Ascending aorta (tissue), 2 donors: ENCODE measurements at places on chromosomes 7 and 10. TPM values are rescaled to one million over a fixed set of nuclear protein-coding genes. Genes with fewer than 3 reads are reported as not detected.

GRCh38 chr7:105654095-105654686, 72.9 kb upstream of the EFCAB10 start:
- no peak overlapping the region for H3K27ac ChIP-seq
- DNase-seq = no peak
- H3K36me3 ChIP-seq = no peaks in the 10 kb centered on the region
- H3K4me3 ChIP-seq = no peak overlapping the region

- H3K36me3 ChIP-seq = no peaks in the 10 kb centered on the region
- H3K4me3 ChIP-seq = no peak overlapping the region
- no peak for DNase-seq
Measured at GRCh38 chr7:110774071-110774470, 316.9 kb upstream of the LRRN3 start.

DNA sequence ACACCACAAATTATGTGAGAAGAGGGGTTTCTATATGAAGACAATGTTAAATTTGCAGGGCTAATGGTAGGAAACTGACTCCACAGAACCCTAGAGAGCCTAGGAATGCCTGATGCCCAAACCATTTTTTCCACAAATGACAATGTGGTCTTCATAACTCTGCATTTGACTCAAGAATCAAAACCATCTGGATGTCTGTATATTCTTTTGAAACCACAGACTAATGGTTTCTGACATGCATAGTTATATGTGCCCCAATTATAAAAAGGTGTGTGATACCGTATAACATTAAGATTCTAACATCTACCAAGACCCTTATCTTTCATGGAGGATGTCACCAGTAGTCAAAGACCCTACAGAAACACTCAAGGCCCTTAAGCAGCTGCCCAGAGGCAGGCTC, 20.3 kb downstream of the SEC61G start:
- no peak for DNase-seq
- no peak overlapping the region for H3K4me3 ChIP-seq
- no peaks in the 10 kb centered on the region for H3K4me1 ChIP-seq
- H3K36me3 ChIP-seq = no peaks in the 10 kb centered on the region

DNA sequence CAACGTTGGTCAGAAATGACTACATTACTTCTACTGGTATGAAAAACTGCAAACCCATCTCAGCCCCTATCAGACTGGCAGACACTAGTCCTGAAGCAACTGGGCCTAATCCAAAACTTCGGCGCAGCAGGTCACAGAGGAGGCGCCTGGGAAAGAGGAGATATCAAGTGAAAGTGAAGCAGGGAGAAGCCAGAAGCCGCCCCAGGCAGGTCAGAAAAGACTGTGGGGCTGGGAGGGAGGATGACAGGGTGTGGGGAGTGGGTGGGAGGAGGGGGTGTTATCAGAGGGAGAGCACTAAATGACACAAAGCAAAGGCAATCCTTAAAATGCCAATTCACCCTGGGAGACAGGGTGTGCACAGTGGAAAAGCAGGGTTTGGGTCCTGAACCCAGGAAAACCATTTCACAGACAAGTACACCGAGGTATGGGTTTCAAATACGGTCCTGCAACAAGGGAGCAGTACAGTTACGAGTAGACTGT, 731 bp downstream of the CHCHD3 start:
- no peaks in the 10 kb centered on the region for H3K27me3 ChIP-seq
- H3K4me1 ChIP-seq = peaks cover 9% of the 10 kb centered on the region

DNA sequence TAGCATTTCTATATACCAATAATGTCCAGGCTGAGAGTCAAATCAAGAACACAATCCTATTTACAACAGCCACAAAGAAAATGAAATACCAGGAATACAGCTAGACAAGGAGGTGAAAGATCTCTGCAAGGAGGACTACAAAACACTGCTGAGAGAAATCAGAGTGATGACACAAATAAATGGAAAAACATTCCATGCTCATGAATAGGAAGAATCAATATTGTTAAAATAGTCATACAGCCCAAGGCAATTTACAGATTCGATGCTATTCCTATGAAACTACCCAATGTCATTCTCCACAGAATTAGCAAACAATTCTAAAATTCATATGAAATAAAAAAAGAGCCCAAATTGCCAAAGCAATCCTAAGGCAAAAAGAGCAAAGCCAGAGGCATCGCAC, 116.8 kb upstream of the ZNF32 start:
- H3K27ac ChIP-seq = no peak overlapping the region
- no peaks in the 10 kb centered on the region for H3K27me3 ChIP-seq
- DNase-seq = no peak
- H3K4me3 ChIP-seq = no peak overlapping the region
- H3K36me3 ChIP-seq = no peaks in the 10 kb centered on the region
- no peaks in the 10 kb centered on the region for H3K4me1 ChIP-seq

- H3K27ac ChIP-seq = peak overlapping the region; percentile 74
- no peaks in the 10 kb centered on the region for H3K27me3 ChIP-seq
- DNase-seq = no peak
- peaks cover 38% of the 10 kb centered on the region for H3K4me1 ChIP-seq
Measured at GRCh38 chr10:43846968-43847367, 198.3 kb upstream of the ZNF32 start.

DNA sequence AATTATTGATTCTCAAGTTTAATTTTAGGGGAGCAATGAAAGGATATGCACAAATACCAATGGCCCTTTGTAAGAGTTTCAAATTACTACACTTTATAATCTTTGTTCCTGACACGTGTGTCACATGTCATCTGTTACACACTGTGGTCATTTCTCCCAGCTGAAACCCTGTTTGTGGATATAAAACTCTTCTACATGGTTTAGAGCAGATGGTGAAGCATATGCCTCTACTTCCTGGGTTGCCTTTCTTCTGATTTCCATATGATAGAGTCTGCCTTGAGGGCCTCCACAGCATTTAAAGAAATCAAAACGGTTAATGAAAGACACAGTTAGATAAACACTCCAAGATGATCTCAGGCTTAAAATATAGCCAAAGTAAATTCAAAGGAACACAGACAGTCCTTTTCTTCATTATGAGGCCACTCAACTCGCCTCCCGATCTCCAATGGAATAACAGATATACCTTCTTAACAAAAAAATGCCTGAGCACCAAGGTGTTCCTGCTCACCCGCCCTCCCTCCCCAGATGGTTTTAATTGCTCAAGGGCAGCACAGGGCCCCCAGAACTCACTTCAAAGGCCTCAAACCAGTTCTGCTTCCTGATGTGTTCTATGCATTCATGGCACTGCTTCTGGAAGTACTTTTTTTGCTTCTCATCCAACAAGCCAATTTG, 75.0 kb downstream of the CPVL start:
- H3K36me3 ChIP-seq = no peaks in the 10 kb centered on the region
- no peak overlapping the region for H3K27ac ChIP-seq
- no peak overlapping the region for H3K4me3 ChIP-seq
- no peak for DNase-seq
- H3K4me1 ChIP-seq = no peaks in the 10 kb centered on the region

- H3K4me3 ChIP-seq = no peak overlapping the region
- no peaks in the 10 kb centered on the region for H3K4me1 ChIP-seq
- H3K36me3 ChIP-seq = peaks cover 35% of the 10 kb centered on the region
- H3K27me3 ChIP-seq = no peaks in the 10 kb centered on the region
- no peak for DNase-seq
Measured at GRCh38 chr10:12097791-12098190, 29.0 kb downstream of the DHTKD1 start.

GRCh38 chr10:115355162-115355760, 262.1 kb downstream of the ATRNL1 start:
- H3K27me3 ChIP-seq = no peaks in the 10 kb centered on the region
- H3K36me3 ChIP-seq = no peaks in the 10 kb centered on the region
- no peak for DNase-seq
- no peak overlapping the region for H3K4me3 ChIP-seq
- no peak overlapping the region for H3K27ac ChIP-seq
- no peaks in the 10 kb centered on the region for H3K4me1 ChIP-seq

DNA sequence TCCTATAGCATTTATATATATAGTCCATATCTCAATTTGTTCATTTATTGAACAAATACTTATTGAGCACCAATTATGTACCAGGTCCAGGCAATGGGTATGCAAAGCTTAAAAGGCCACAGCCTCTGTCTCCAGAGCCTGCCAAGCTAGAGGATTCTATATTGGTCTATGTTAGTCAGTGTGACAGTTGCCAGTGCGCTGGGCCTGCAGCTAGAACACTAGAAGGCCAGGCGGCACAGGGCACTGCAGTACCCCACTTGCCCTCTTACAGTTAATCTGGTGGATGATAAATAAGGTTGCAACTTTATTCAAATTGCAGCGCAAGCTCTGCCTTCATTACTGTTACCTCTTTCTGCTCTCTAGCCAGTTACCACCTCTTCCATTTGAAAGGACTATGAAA, 68.8 kb downstream of the PPP1R3C start:
- H3K36me3 ChIP-seq = no peaks in the 10 kb centered on the region
- H3K4me3 ChIP-seq = no peak overlapping the region
- no peak for DNase-seq
- no peaks in the 10 kb centered on the region for H3K27me3 ChIP-seq
- no peak overlapping the region for H3K27ac ChIP-seq
- no peaks in the 10 kb centered on the region for H3K4me1 ChIP-seq

DNA sequence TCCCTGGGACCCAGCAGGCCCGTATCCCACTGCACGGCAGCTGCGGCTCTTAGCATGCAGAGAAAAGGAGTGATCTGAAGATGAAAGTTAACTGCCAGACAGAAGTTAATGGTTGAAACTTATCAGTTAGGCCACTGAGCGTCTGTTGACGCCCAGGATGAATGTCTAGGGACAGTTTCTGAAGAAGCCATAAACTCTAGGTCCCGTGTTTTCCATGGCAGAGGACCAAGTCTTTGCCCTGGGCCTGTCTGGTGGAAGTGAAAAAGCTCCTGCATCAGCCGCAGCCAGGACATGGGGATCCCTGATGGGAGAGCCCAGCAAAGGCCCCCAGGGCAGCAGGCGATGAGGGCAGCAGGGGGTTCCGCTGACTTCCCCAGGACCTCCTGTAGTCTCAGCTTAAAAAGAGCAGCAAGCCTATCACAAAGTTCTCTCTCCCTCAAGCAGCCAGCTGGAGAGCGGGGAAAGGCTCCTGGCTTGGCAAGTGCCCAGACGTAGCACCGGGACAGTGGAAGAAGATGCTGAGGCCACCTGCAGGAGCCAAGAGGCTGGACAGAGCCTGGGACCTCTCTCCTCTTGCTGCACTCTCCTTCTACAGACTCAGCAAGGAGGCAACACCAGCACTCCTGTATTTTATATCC, 79.6 kb downstream of the TNS3 start:
- DNase-seq = no peak
- H3K36me3 ChIP-seq = no peaks in the 10 kb centered on the region
- no peaks in the 10 kb centered on the region for H3K27me3 ChIP-seq
- H3K27ac ChIP-seq = no peak overlapping the region
- peaks cover 13% of the 10 kb centered on the region for H3K4me1 ChIP-seq

- H3K27me3 ChIP-seq = no peaks in the 10 kb centered on the region
- no peak for DNase-seq
- no peaks in the 10 kb centered on the region for H3K36me3 ChIP-seq
- no peak overlapping the region for H3K27ac ChIP-seq
- no peak overlapping the region for H3K4me3 ChIP-seq
Measured at GRCh38 chr7:78345293-78345911, 546.8 kb downstream of the PHTF2 start.

DNA sequence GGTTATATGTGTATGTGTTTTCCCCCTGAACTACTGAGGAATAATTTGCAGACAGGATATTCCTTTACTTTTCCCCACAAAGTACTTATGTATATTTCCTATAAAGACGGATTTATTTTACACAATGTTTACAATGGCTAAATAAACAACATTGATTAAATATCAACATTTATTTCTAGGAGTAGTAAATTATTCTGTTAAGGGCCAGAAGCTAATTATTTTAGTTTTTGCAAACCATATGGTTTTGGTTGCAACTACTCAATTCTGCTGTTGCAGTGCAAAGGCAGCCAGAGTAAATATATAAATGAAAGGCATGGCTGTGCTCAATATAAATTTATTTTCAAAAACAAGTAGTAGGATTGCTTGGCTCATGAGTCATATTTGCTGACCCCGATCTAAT, 907.1 kb upstream of the MBL2 start:
- H3K27me3 ChIP-seq = no peaks in the 10 kb centered on the region
- DNase-seq = no peak
- no peak overlapping the region for H3K27ac ChIP-seq
- no peaks in the 10 kb centered on the region for H3K4me1 ChIP-seq

Gene CDC14C
- not detected for total RNA-seq

Gene ADCYAP1R1
- total RNA-seq = 7.8 TPM

Gene LDB3
- total RNA-seq = 27.4 TPM

Gene GNGT1
- total RNA-seq = not detected
